ENCODE measurements at places on chromosomes 4 and X.

DNA sequence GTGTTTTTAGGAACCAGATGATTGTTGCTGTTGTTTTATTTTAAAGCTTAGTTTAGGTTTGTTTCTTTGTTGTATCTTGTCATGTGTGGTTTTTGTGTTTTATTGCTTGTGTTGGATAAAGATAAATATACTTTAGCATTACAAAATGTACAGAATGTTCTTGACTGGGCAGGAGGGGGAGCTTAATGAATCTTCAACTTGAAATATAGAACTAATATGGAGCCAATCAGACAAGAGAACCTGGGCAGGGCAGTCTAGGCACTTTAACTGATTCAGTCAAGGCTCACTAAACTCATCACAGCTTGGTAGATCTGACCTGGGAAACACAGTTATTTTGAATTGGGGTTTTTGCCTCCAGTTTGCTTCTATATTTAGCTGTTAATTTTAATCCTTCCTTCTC, 304.2 kb downstream of the ARHGAP24 start:
- no peak for DNase-seq

DNA sequence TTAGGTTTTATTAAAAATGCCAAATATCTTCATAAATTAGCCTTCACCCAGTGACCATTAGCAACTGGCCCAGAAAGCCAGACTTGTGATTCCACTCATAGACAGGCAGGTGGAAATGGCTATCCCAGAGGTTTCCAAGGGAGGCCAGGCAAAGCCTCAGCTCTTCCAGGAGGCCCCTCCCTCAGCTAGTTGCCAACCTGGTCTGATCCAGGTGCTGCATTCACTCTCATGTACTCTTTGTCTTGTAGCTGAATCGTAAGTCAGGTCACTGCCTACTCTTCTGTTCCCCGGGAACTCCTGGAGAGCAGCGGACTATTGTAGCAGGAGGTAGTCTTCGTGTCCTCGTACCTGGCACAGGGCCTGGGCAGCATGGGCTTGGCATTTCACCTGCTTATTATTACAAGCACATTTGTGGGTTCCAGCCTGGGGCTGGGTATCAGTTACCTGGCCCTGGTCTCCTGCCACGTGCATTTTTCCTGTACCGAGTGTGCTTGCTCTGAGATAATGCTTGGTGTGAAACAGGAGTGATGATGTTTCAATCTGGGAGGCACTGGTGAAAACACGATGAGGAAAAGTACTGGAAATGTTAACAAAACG, 101.6 kb downstream of the FAM193A start:
- no peak for DNase-seq

GRCh38 chr4:10047967-10048366, 26.7 kb upstream of the SLC2A9 start:
- peak; percentile 30 for DNase-seq

GRCh38 chr4:13325744-13326143, 158.4 kb downstream of the RAB28 start:
- no peak for DNase-seq

DNA sequence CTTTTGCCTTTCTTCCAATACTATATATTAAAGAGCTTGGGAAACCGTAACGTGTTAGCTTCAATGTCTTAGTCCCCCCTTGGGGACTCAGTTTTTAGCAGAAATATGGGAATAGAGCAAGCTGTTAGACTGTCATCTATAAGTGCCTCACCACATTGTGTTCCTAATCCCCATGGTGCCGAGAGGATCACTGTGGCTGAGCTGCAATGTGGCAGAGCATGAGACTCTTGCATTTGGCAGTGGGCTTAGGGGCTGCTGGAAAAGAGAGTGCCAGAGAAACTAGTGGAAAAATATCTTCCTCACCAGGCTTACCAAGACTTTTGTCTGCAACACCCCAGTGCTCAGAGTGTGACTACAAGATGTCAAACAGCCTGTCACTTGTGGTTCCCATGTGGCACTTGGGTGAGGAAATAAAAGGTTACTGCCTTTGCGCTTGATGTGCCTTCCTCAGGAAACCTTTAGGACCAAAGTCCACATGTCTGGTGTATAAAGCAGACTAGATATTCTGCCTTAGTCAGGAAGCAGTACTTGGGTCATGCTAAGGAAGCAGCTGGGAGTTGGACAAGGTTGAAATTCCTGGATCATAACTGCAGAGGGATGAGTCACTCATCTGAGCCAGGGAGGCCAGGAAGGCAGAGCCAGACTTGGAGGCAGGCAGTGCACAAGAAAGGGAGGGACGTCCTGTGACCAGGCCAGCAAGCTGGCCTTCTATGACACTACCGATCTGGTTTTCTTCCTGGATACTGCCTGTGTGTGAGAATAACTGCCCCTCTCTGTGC, 9.7 kb upstream of the MAGEA4 start:
- DNase-seq, result no peak
